ENCODE measurements at places on chromosomes 5 and 9.

DNA sequence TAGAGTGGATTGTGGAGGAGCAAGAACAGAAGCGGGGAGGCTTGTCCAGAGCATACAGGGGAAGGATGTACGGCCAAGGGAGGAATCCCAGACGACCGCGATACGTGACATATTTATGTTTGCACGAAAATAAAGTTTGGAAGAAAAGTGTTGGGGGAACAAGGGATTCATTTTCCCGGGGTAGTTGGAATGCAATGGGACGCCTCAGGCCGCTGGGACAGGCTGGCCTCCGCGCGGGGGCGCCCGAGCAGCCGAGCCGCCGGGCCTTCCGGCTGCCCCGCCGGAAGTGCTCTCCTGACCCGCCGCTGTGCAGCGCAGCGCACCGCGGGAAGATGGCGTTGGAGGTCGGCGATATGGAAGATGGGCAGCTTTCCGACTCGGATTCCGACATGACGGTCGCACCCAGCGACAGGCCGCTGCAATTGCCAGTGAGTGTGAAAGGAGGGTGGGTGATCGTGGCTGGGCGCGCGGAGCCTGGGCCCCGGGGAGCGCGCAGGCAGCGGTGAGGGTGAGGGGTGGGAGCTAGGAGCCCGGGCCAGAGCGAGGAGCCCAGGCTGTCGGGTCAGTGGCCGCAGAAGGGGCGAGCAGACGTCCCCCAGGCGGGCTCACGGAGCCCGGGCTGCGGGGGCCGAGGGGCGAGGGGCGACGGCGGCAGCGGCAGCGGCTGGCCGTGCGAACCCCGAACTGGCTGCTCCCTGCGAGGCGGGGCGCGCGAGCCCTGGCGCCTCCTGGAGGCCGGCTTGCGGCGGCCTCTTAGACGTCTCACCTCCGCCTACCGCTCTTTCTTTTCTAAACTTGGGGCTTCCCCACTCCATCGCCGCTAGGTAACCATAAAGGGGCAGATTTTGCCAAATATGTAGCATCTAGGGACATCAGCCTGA is at the start of gene PHAX:
Gene PHAX, plus strand, starts transcription at position 317 of the 881 bp plus-strand sequence. Its CDS starts 16 bp downstream, at position 333.
- DNase-seq: peak; percentile 60

- no peak for DNase-seq
Observed at GRCh38 chr5:109695005-109695926, 5.5 kb downstream of the MAN2A1 start.

DNA sequence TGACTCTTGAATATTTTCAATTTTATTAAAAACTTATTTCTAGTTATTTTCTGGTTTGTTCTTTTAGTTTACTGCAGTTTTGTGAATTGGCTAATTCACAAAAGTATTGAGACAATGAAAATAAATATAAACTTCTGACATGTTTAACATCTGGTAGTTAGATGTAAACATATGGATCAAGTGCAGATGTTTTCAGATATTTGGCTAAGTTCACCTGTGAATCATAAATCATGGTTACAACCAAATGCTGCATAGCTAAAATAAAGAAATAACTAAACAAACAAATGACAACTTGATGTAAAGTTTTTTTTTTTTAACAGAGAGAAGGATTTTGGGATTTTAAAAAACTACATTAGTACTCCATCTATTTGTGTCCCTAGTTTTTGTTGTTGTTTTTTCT is 484.6 kb downstream of the SLCO4C1 start:
- DNase-seq: no peak

GRCh38 chr9:133750982-133751649 is 13.0 kb upstream of the SARDH start:
- no peak for DNase-seq

- DNase-seq: peak; percentile 65
Observed at GRCh38 chr9:131707733-131708157, 32.1 kb downstream of the RAPGEF1 start.

- DNase-seq: no peak
Observed at GRCh38 chr5:142902186-142902965, 132.2 kb downstream of the ARHGAP26 start.

DNA sequence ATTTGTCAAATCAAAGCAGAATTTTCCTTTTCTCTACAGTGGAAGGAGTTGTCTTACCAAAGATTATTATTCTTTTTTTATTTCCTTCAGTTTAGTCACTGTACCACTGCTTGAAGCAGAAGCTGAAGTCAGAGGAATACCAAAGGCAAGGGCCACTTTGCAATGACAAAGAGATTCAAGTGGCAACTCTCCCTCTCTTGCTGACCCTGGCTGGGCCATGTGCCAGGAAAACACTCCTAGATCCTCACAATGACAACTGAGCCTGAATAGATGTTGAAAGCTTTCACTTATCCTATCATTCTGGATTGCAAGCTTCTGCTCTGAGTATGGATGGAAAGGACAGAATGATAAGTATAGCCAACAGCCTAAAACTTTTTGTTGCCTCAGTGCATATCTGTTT is 618.3 kb downstream of the NR2F1-AS1 start:
- no peak for DNase-seq

DNA sequence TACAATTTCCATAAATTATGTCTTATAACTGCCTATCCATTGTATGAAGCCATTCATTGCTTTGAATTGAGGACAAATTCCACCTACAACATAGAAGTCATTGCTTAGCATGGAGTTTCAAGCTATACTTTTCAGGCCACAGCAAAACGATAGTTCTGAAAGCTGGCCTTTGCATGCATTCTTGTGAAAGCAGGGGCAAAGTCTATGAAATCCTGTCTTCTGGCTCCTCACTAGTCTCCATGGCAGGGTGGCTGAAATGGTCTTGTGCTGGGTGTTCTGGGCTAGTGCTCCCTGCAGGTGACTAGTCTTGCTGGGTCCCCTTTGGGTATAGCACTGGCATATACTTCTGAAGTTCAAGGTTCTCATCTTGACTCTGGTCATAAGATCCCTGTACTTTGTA is 353.9 kb upstream of the ZNF608 start:
- no peak for DNase-seq

- no peak for DNase-seq
Observed at GRCh38 chr9:127323393-127323792, 58.8 kb downstream of the GARNL3 start.

GRCh38 chr5:35149041-35149440 is 81.2 kb downstream of the PRLR start:
- no peak for DNase-seq

- no peak for DNase-seq
Observed at GRCh38 chr9:127846443-127847177, 7.8 kb downstream of the ENG start.

DNA sequence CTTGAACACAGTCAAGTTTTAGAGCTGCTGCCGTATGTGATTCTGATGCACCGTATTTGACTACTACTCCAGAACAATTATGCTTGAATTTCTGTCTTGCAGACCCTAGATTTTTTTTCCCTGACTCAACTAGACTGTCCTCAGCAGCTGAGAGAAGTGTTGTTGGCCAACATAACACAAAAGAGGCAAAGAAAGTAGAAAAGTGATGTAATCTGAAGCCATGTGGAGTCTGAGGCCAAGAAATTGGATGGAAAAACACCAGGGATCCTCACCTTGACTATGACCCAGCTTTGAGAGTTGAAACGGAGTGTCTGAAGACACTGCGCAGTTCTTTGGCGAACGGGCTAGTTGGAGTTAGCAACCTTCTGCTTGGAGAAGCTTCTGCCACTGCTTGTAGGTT is 36.3 kb upstream of the FGF1 start:
- DNase-seq: no peak

DNA sequence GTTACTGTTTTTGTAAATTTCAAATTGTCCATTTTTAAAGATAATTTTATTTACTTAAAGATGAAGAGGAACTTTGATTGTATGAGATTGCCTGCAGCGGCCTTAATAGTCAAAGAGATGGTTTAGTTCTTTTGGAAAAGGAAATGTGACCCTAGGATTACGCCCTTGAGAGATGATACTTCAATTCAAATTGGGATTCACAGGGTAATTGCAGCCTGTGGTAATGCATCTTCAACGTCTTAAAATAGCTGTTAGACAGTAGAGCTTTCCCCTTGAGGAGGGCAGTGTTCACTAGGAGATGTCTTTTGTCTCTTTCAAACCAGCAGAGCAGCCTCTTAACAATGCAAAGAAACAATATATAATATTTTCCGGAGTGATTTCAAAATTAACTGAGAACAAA is 127.1 kb downstream of the TAF11L14 start:
- no peak for DNase-seq

DNA sequence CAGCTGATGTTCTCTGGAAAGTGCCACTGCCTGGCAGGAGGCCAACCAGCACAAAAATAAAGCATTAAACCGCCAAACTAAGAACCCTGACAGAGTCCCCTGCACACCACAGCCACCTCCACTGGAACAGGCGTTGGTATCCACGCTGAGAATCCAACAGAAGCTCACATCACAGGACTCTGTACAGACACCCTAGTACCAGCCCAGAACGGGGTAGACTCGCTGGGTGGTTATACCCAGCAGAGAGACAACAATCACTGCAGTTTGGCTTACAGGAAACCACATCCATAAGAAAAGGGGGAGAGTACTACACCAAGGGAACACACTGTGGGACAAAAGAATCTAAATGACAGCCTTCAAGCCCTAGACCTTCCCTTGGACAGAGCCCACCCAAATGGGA is 15.0 kb upstream of the POU5F2 start:
- DNase-seq: no peak

DNA sequence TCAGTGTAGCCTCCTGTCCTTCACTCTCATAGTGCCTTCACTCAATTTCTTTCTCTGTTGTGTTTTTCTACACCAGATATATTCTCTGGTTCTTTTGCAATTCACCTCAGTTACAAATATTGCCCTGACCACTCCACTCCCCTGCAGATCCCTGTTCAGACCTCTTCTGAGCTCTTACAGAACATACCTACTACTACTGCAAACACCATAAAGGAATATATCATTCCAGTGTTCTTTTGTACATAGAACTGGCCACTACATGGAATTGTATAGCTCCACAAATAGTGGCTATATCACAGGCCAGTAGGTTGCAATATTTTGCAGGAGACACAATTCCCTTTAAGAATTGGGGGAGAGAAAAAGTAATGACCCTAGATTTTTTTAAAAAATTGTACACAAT is 21.0 kb downstream of the ALDH1A1 start:
- no peak for DNase-seq

- DNase-seq: no peak
Observed at GRCh38 chr9:129245276-129245675, 67.2 kb upstream of the IER5L start.

- no peak for DNase-seq
Observed at GRCh38 chr9:130191068-130191748, 19.0 kb downstream of the NCS1 start.

GRCh38 chr5:123787635-123788034 is 275.7 kb downstream of the CSNK1G3 start:
- DNase-seq: no peak

GRCh38 chr5:68444833-68445232 is 229.3 kb downstream of the PIK3R1 start:
- no peak for DNase-seq

DNA sequence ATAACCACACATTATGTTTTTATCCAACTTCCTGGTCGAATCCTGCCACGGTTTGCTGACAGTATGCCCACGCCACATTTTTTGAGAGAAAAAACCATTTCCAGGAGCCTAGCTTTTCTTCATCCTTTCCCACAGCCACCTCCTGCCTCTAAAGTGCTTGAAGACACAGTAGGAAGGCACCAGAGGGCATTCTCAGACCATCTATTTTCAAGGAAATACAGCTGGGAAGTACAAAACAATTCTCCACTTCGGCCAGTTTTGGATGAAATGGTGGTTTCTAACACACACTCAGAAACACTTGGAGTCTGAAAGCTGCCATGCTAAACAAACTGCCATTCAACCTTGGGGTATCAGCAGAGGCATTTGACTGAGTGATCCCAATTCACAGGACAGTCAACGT is 86.3 kb upstream of the RPS23 start:
- DNase-seq: peak; percentile 47

GRCh38 chr5:55021410-55021809 is 2.6 kb upstream of the GZMK start:
- no peak for DNase-seq

GRCh38 chr9:99385814-99386279 is 163.8 kb downstream of the SEC61B start:
- no peak for DNase-seq

- no peak for DNase-seq
Observed at GRCh38 chr5:17694914-17695313, 60.7 kb downstream of the TAF11L14 start.

- DNase-seq: no peak
Observed at GRCh38 chr5:132073231-132074013, at the start of gene CSF2. Gene CSF2 (plus strand): TSS chr5:132073789. CDS start chr5:132073824, 35 bp downstream.

- no peak for DNase-seq
Observed at GRCh38 chr5:79954620-79955019, 36.4 kb downstream of the MTX3 start.

DNA sequence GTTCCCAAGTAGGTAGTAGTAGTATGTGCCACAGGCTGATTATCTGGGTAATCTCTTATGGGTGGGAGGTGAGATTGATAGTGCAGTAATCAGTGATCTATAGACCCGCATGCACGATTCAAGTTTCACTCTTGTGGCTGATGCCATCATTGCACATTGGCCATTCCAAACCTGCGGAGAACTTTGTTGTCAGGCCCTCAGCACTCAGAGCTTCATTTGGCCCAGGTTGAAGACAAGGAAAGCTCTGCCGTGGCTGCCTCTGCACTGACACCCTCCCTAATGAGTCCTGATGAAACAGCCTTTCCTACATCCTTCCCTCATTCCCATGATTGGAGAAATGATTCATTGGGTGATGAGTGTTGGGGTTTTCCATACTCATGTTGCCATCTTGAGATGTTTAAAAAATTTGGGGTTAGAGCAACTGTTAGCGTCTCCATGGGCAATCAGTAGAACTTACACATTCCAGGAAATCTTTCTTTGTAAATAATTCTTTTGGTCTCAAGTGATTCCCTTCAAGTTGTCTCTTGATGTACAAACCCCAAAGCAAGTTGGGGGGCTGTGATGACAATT is 22.9 kb downstream of the PROP1 start:
- DNase-seq: peak; percentile 5

DNA sequence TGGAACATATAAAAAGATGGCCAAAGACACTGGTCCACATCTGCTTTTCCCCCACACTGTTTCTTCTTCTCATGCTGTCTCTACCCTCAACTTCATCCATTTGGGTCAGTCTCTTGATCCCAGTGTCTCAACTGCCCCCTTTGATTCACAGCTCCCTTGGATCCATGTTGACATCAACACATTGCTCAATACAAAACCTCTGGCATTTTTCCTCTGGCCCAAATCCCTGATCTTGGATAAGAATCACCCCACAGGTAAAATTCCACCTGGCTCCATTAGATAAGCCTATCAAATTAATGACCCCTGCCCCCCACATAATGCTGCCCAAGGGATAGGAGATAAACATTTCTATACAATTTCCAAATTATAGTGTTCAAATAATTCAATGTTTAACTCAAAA is 229.8 kb downstream of the TLE1 start:
- no peak for DNase-seq

All from GM04504 (cell line).